ENCODE measurements at places on chromosomes 5 and 9.

DNA sequence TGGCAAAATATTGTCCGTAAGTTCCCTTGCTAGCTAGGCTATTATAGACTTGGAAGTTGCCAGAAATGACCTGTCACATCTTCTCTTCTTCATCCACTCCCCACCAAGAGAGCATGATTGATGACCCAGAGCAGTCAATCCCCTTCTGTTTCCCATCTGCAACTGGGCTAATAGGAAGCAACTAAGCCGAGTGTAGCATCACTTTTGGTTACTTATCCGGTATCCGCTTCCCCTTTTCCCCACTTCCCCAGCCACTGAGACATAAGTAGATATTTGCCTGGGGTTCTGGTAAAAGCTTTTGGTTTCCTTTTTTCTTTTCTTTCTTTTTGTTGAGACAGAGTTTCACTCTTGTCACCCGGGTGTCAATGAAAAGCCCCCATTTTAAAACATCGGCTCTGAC, 29.4 kb upstream of the LIFR start:
- DNase-seq, result no peak

DNA sequence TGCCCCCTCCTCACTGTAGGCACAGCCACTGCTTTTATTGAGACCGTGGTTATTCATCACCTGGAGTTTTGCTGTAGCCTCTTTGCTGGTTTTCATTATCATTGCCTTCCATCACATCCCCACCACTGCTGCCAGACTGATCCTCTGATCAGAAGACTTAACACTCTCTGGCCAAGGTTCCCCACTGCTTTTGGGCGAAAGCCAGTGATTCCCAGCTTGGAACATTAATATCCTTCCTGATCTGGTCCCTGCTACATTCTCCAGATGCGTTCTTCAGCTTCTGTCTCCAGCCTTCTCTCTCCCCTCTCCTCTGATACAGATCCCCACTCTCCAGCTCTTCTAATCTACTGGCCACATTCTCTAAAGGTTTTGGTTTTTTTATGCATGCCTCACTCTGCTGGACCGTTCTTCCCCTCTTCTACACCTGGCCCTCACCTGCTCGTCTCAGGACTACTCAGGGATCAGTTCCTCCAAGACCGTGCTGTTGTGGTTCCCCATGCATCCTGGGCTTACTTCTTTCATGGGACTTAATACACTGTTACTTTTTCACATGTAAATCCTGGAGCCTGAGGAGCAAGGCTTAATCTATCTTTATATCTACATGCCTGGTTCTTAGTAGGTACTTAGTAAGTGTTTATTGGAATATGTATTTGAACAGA, 115.0 kb downstream of the PRKACG start:
- DNase-seq, result no peak

DNA sequence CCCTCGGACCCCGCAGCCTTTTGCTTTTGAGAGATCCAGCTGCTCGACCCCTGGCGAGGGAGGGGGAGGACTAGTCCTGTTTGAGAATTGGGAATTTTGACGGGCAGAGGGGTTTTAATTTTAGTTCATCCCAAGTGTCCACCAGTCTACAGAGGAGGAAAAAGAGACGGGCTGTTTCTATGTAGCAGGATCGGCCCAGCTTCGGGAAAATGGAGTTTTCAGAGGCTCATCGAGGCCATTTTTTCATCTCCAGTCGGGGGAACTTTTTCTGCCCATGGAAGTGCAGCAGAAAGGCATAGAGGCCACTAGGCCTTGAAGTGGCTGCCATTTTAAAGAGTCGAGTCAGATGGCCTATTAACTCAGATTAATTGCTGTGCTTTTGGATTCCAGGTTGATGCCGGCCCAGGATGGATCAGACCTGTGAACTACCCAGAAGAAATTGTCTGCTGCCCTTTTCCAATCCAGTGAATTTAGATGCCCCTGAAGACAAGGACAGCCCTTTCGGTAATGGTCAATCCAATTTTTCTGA, 1.2 kb downstream of the NSD1 start:
- DNase-seq, result peak; percentile 13

DNA sequence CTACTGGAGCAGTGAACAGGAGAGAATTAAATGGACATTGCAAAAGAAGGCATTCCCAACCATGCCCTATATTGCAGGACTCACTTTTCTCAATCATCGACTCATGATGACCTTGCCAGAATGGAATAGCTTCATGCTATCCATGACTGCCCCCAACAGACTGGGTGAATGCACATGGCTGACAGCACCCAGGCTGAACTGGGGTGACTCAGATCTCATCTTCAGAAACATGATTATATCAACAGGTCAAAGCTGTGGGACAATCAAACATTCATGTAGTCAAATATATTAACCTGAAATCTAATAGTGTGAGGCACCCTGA, 34.7 kb upstream of the MIER3 start:
- no peak for DNase-seq

- DNase-seq, result no peak
Observed at GRCh38 chr5:52685566-52685965, 102.2 kb upstream of the ITGA1 start.

DNA sequence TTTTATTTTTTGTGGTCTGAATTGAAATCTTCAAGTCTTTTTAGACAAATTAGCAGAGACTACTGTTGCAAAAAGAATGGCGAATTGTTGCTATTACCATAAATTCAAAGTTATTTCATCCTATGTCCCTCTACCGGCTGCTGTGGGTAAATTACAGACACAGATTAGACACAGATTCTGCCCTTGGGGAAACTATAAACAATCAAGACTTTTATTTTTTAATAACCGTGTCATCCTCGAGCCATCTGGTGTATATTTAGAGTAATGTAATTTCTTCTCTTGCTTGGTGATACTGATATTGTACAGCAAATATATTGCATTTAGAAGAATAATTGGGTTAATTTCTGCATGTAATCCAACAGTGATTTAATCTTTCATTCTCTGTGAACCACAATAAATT, 228.0 kb upstream of the ADAMTSL1 start:
- DNase-seq, result no peak

DNA sequence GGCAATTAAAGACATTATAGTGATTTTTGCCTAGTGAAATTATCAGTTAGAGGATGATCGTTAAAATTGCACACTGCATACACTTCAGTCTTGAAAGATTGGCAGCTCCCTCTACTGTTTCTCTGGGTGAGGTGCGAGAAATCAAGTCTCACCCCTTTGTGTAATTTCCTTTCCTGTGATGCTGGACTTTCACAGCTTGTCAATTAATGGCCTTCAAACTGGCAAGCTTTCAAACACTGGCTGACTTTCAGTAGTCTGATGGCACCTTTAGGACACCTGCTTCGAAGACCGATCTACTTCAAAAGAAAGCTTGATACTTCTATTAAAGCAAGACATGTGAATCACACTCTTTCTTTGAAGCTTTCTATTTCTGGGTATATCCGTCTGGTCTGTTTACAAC, 706.7 kb upstream of the PTPRD start:
- no peak for DNase-seq

- DNase-seq, result no peak
Observed at GRCh38 chr5:9451037-9451436, 94.8 kb downstream of the SEMA5A start.

DNA sequence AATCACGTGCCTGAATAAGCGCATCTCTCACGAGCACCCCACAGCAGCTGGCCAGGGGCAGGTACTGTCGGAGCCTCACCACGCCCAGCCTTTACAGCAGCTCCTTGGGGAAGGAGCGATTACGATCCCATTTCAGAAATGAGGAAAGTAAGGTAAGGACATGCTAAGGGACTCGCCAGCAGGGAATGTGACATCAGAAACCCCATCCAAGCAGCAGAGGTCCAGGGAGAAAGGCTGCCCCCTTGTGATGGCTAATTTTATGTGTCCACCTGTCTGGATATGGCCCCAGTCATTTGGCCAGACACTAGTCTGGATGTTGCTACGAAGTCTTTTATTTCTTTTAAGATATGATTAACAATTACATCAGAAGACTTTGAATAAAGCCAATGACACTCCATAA, 77.3 kb downstream of the UBE2QL1 start:
- DNase-seq, result no peak

GRCh38 chr5:132895719-132896305, 22.3 kb downstream of the LEAP2 start:
- no peak for DNase-seq

Measured in RWPE2 (cell line).